Lower lobe of right lung (tissue), 2 donors: ENCODE measurements at places on chromosomes 5 and 9. TPM values are rescaled to one million over a fixed set of nuclear protein-coding genes. Genes with fewer than 3 reads are reported as not detected.

DNA sequence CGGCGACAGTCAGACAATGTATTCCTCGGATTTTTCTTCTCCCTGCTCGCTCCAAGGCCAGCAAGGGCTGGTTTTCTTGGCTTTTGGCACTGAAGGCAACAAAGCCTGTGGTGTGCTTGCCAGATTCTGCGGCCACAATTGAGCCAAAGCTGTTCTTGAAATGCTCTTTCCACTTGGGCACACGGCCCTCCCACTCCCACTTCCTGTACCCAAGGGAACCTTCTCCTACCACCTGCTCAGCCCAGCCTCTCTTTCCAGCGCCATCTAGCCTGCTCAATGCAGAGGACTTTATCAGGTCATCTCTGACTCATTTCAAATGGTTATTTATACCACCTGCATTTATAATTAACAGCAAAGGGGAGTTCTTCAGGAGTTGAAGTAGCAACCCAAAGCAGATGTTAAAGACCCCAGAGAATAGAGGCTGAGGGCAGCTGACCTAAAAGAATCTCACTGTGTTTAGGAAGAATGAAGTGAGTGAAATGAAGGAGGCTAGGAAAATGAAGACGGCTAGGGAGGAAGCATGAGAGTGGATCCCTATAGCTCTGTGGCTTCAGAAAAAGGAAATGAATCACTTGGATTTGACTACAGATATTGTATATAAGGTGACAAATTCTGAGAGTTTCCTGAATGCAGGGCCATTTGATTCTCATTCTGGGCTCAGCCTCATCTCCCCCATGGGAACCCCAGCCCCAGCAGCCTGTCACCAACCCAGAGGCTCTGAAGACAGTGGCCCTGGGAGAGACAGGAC is 439.0 kb downstream of the ENC1 start:
- no peak for DNase-seq
- H3K27ac ChIP-seq: no peak overlapping the region
- H3K27me3 ChIP-seq: no peaks in the 10 kb centered on the region
- H3K4me3 ChIP-seq: no peak overlapping the region

GRCh38 chr5:146336197-146336596 is 2.4 kb upstream of the POU4F3 start:
- H3K36me3 ChIP-seq: no peaks in the 10 kb centered on the region
- H3K4me3 ChIP-seq: no peak overlapping the region
- no peak for DNase-seq
- no peaks in the 10 kb centered on the region for H3K4me1 ChIP-seq

DNA sequence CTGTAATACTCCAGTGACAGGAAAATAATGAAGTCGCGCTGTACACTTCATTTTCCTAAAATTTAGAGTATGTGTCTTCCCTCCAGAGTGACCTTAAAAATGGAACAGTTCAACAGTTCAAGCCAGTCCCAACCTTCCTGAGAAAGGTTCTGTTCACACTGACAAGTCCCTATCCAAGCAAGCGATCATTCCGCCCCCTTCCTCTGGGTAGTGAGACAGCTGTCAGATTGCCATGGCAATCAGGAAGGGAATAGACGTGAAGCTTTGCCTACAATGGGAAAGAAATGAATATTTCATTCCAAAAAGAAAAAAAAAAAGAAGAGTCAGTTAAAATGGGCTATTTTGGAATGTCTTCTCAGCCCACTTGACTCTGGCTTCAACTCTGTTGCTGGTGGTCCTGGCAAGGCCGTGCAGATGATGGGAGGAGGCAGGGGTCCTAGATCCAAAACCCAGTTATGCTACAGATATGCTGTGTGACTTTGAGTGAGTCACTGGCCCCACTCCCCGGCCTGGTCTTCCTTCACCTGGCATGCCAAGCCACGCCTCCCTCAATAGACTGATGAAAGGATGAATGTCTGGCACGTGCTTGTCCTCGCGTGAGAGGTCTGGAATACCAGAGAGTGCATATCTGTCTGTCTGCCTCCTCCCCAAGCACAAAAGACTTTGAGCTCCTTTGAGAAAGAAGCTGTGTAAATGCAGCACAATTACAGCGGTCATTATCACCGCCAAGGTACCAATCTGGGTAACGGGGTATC is 165.8 kb upstream of the WWC1 start:
- no peaks in the 10 kb centered on the region for H3K4me1 ChIP-seq
- no peak overlapping the region for H3K4me3 ChIP-seq
- H3K27me3 ChIP-seq: no peaks in the 10 kb centered on the region
- H3K36me3 ChIP-seq: no peaks in the 10 kb centered on the region
- H3K27ac ChIP-seq: no peak overlapping the region

- H3K4me1 ChIP-seq: no peaks in the 10 kb centered on the region
- no peaks in the 10 kb centered on the region for H3K36me3 ChIP-seq
- no peak for DNase-seq
- H3K27me3 ChIP-seq: no peaks in the 10 kb centered on the region
- H3K4me3 ChIP-seq: no peak overlapping the region
Measured at GRCh38 chr5:168648016-168648415, 68.8 kb upstream of the PANK3 start.

- H3K4me3 ChIP-seq: no peak overlapping the region
- no peaks in the 10 kb centered on the region for H3K27me3 ChIP-seq
- peaks cover 6% of the 10 kb centered on the region for H3K4me1 ChIP-seq
- no peaks in the 10 kb centered on the region for H3K36me3 ChIP-seq
- DNase-seq: no peak
Measured at GRCh38 chr5:148998174-148998797, 64.6 kb downstream of the SH3TC2 start.

DNA sequence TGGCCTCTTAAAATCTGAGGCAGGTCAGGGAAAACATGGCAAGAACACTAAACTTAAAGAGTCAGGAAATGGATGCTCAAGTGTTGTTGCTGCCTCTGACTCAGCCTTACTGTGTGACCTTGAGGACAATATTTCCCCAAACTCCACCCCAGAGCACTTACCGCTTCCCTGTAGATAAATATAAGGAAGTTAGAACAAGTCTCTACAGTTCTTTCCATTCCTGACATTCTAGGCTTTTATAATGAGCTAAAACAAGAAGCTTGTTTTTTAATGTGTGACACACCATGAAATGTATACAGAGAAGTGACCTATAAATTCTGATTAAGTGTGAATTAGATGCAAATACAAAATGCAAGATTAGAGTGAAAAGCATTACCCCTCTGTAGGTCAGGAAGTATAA is 129.3 kb downstream of the GRIA1 start:
- H3K4me3 ChIP-seq: no peak overlapping the region
- DNase-seq: no peak
- no peaks in the 10 kb centered on the region for H3K36me3 ChIP-seq

- no peaks in the 10 kb centered on the region for H3K36me3 ChIP-seq
- H3K4me3 ChIP-seq: no peak overlapping the region
- H3K27me3 ChIP-seq: no peaks in the 10 kb centered on the region
- H3K4me1 ChIP-seq: peaks cover 21% of the 10 kb centered on the region
Measured at GRCh38 chr9:116549786-116550660, 137.1 kb upstream of the TRIM32 start.

GRCh38 chr5:92917044-92917443 is 664.0 kb downstream of the NR2F1-AS1 start:
- no peak overlapping the region for H3K27ac ChIP-seq
- H3K4me3 ChIP-seq: no peak overlapping the region
- no peaks in the 10 kb centered on the region for H3K36me3 ChIP-seq
- H3K4me1 ChIP-seq: no peaks in the 10 kb centered on the region
- no peaks in the 10 kb centered on the region for H3K27me3 ChIP-seq
- no peak for DNase-seq

- H3K4me1 ChIP-seq: no peaks in the 10 kb centered on the region
- no peak overlapping the region for H3K4me3 ChIP-seq
- no peak overlapping the region for H3K27ac ChIP-seq
- DNase-seq: no peak
Measured at GRCh38 chr9:113261917-113262671, 13.3 kb downstream of the CDC26 start.

DNA sequence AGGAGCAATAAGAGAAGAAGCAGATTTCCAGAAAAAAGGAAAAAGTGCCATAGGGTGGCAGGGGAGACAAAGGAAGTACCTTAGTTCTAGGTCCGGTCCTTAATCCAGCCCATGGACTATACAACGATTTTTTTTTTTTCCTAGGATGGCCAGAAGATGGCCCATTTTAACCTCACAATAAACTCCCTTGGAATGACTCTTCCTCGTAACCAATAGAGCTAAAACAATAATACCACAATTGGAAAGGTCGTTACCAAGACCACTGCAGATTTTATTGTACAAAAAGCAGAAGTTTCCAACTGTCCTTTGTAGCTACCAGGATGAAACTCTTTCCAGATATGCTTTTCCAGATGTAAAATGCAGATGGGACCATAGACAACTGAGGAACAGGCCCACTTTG is 34.4 kb upstream of the SSBP2 start:
- H3K4me3 ChIP-seq: no peak overlapping the region
- no peaks in the 10 kb centered on the region for H3K27me3 ChIP-seq
- H3K27ac ChIP-seq: no peak overlapping the region
- H3K36me3 ChIP-seq: no peaks in the 10 kb centered on the region

DNA sequence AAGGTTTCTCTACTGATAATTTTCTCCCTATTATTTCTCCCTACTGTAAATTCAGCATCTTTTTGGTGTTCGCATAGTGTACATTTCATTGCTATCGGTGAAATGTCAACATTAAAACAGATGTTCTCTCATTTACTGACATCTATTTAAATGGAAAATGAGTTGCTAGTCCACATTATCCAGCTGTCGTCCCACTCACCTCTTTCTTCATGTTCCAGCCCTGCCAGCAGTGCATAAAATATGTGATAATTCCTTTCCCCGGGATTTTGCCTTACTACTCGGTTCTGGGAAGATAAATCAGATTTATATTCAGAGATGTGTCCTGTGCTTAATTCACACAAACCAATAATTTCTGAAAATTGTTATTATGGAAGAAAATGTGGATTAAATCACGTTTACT is 155.8 kb downstream of the MYO10 start:
- H3K4me3 ChIP-seq: no peak overlapping the region
- no peak overlapping the region for H3K27ac ChIP-seq
- DNase-seq: no peak
- H3K4me1 ChIP-seq: peaks cover 9% of the 10 kb centered on the region

- H3K36me3 ChIP-seq: peaks cover 51% of the 10 kb centered on the region
- H3K27ac ChIP-seq: no peak overlapping the region
- no peaks in the 10 kb centered on the region for H3K27me3 ChIP-seq
- no peak overlapping the region for H3K4me3 ChIP-seq
- DNase-seq: no peak
Measured at GRCh38 chr9:90890146-90890810, 88.7 kb downstream of the SYK start.

DNA sequence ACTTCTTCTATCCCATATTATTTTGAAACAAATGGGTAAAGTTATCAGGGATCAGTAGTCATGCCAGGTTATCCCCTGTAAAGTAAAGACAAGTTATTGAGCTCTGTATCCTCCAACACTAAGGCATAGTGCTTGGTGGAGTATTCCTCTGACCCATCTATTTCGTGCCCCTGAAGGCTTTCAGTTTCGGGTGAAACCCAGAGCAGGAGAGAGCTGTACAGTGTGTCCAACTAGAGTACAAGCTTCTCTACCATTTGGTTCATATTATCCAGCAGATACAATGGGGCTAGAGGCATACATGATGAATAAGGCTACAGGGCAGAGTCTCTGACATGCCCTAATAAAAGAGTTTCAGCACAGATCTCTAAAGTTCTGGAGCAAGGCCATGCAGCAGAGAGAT is 3.2 kb upstream of the SLC22A4 start:
- H3K27ac ChIP-seq: no peak overlapping the region
- no peak for DNase-seq
- H3K4me3 ChIP-seq: no peak overlapping the region
- H3K36me3 ChIP-seq: no peaks in the 10 kb centered on the region
- H3K27me3 ChIP-seq: no peaks in the 10 kb centered on the region

- no peaks in the 10 kb centered on the region for H3K36me3 ChIP-seq
- no peaks in the 10 kb centered on the region for H3K27me3 ChIP-seq
- no peaks in the 10 kb centered on the region for H3K4me1 ChIP-seq
- no peak for DNase-seq
- H3K4me3 ChIP-seq: no peak overlapping the region
Measured at GRCh38 chr5:76908166-76908565, 44.7 kb upstream of the CRHBP start.

- H3K4me1 ChIP-seq: no peaks in the 10 kb centered on the region
- no peak overlapping the region for H3K27ac ChIP-seq
- no peaks in the 10 kb centered on the region for H3K36me3 ChIP-seq
- DNase-seq: no peak
Measured at GRCh38 chr5:156411-157072, 34.8 kb upstream of the LRRC14B start.

DNA sequence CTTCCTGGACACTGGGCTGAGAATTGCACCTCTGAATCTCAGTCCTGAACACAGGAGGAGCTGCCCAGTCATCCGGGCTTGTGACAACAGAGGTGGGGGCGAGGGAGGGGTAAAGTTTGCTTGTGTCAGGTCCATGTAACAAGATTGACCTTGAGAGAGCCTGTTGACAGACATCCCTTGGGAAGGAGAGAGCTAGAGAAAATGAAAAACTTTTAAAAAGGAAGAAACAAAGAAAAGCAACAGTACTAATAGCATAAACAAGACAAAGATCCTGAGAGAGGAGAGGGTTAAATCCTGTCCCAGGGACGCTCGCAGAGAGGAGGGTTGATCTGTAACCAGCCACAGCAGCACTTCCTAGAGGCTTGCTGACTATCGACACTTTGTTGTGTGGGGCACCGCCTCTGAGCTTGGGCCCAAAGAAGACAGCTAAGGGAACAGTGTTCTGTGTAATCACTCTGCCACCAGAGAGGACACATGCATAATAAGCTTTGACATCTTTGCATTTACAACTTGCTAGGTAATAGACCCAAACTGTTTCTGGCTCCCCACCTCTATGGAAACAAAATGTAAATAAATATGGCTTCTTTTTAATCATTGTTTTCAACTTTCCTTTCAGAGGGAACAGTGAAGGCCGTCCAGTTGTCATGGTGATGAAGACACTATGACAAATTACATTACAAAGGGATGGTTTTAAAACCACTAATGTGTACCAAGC is 363.7 kb downstream of the CSNK1G3 start:
- no peaks in the 10 kb centered on the region for H3K4me1 ChIP-seq
- no peak for DNase-seq
- no peaks in the 10 kb centered on the region for H3K27me3 ChIP-seq
- no peak overlapping the region for H3K27ac ChIP-seq
- H3K36me3 ChIP-seq: no peaks in the 10 kb centered on the region

The CCL28 gene
- total RNA-seq: 7.7 TPM

The GBGT1 gene
- total RNA-seq: 38.5 TPM

The ANKRD20A1 gene
- 1.7 TPM for total RNA-seq

The PRRC1 gene
- 49.7 TPM for total RNA-seq

The ZMAT2 gene
- 42.9 TPM for total RNA-seq

The SLC36A2 gene
- not detected for total RNA-seq

The SGCD gene
- 6.0 TPM for total RNA-seq
